ENCODE measurements at places on chromosomes 11 and 22.

DNA sequence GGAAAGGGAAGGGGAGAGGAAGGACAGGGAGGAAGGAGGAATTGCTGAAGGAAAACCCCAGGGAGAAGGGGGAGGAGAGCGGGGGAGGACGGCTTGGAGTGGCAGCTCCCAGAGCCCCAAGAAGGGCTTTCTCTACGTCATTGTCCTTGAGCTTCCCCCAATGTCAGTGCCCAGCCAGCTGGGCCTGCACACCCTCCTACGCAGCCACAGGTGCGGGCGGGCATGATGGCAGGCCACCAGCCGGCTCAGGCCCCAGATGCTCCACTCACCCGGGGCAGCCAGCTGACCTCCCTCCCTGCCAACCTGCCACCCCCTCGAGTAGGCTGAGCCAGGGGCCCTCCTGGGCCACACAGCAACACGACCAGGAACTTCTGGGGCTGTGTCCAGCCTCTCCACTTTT, 11.2 kb downstream of the SYT7 start:
- no peak for DNase-seq

DNA sequence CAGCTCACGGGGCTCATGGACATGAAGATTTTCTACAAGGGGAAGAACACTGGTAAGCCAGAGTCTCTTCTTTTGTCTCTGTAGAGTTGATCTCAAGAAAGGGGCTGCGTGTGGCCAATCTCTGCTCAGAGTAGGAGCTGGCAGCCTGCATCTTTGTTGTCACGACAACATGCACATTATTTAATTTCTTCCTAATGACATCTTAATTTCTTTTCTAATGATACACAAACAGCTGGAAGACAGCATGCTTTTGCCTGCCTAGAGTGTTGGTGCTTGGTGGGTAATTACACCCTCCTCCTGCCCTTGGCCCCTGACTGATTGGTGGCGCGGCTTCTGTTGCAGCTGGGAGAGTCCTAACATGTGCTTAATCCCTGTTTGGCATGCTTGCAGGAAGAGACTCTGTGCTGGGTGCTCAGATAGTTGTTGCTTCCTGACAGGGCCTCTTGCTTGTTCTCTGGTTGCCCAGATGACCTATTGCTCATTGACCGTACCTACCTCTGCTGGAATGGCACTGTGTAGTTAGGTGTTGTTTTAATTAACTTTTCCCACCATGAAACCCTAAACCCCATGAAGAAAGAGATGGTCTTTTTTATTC, 106.9 kb upstream of the SORL1-AS1 start:
- DNase-seq, result no peak

DNA sequence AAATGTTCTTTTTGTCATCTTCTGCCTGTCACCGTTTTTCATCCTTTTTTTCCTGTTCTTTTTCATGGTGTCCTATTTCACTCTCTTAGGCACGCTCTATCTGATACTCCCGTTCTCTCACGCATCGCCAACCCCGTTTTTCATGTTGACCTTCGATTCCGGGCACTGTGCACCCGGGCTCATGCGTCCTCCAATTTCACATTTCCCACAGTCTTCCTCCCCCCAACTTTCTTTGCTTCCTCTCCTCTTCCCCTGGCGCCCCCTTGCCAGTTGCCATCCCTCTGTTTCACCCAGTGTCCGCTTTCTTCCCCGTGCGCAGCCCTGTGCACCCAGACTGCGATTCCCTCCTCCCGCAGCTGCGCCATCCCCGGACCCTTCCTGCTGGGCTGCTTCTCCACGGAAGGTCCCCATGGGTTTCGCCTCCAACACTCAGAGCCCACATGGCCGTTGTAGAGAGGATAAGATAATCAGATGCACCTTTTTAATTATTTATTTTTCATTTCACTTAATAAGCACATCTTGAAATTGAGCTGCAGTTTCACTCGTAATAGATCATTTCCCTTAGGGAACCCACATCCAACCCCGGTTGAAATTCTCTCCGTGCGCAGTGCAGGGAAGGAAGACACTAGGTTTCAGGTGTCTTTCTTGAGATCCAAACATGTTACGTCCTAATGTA, 791.1 kb downstream of the NTM start:
- no peak for DNase-seq

DNA sequence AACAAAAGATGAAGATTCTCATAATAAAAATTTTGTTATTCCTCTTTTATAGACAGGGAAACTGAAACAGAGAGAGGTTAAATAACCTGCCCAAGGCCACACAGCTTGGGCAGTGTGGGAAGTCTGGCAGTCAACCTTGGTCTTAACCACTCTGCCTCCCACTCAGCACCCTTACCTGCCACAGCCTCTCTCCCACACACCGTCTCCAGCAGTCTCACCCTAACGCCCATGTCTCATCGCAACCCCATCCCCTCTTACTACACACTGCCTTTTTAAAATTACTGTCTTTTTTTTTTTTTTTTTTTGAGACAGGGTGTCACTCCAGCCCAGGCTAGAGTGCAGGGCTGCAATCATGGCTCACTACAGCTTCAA, 25.0 kb downstream of the ARRB1 start:
- DNase-seq, result no peak

DNA sequence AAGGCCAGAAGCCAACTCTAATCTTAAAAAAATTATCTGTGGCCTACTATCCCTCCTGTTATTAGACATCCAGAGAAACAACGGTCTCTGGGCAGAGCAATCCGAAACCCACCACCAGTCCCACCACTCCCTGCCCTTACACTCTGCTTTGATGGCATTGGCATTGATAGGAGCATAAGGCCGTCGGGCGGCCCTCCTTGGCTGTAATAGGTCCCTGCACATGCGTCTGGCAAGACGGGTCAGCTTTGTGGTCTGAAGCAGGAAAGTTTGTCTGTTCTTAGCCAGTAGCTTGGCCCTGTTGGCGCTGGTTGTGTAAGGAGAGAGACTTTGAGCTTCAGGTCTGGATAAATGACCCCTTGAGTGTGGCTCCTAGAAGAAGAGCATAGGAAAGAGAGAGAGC, 3.8 kb upstream of the TUT1 start:
- DNase-seq, result no peak

GRCh38 chr11:33013755-33014154, 1.9 kb upstream of the DEPDC7 start:
- DNase-seq, result no peak

- peak; percentile 86 for DNase-seq
These were observed at the start of gene BLID for GRCh38 chr11:122115524-122116379. TSS of gene BLID (minus strand) at chr11:122116215. CDS start at chr11:122115922, 293 bp downstream.

DNA sequence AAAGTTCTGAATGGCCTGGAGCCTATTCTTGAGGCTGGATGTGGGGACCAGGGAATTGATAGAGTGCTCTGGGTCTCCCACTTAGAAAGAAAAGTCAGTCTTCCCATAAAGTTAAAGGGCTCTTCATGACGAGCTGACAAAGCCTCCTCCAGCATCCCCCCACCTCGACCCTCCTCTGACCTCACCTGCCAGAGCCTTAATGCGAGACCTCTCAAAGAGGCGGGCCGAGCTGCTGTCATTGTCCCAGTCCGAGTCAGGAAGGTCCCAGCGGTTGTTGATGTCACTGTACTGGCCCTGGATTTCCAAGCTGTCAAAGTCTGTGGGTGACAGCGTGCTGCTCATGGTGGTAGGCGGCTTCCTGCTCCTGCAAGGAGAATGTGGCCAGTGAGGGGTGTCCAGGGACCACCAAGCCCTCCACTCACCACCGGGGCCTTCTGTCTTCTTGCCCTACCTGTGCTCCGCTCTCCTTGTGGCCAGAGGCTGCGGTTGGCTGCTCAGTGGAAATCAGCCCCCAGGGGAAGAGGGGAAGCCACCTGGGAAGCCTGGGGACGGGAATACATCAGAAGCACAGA, 8.0 kb downstream of the SPTBN2 start:
- DNase-seq, result no peak

GRCh38 chr22:30150212-30150611, 69.9 kb downstream of the HORMAD2 start:
- DNase-seq, result no peak

- DNase-seq, result no peak
These were observed 400.0 kb downstream of the SOX6 start for GRCh38 chr11:15956302-15956701.

- DNase-seq, result no peak
These were observed 59.8 kb upstream of the CD82 start for GRCh38 chr11:44505581-44506054.

GRCh38 chr11:71466358-71466757, 13.4 kb downstream of the NADSYN1 start:
- no peak for DNase-seq

DNA sequence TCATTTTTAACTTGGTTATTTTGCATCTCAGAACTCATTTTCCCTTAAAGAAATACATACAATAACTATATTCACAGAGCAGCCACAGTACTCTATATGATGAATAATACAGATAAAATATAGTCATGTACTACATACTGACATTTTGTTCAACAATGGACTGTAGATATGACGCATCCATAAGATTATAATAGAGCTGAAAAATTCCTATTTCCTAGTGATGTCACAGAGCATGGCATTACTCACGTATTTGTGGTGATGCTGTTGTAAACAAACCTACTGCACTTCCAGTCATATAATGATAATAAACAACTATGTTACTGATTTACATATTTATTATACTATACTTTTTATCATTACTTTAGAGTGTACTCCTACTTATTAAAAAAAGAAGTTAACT, 38.7 kb downstream of the NARS2 start:
- DNase-seq, result no peak

DNA sequence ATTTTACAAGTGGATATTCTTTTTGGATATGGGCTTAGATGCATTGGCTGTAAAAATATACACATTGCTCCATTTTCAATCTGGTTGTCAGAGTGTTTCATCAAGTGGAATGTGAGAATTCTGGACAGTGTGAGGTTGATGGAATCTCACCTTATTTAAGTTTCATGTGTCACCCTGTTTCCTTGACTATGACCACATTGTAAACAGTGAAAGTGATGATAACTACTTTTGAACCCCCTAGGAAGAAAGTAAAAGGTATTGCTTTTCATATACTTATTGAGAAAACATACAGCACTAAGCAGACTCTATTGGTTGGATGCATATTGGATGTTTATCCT, 490.5 kb upstream of the RAG2 start:
- DNase-seq, result no peak

- DNase-seq, result no peak
These were observed 54.1 kb upstream of the SLC36A4 start for GRCh38 chr11:93251922-93252321.

DNA sequence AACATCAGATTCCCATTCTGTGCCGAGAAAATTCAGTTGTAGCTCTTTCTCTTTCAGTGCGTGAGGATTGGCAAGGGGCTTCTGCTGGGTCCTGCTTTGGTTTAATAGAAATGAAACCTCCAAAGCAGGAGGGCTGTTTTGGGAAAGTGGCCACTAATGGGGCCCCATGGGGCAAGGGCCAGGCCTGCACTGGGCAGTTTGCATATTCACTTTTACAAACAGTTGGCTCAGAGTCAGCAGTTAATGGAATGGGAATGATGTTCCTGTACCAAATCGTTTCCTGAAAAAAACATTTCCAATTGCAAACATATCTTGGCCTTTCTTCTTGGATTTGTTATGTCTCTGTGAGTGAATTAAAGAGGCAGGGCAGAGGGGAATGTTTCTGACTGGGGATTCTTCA, 92.1 kb downstream of the PARVA start:
- no peak for DNase-seq

- DNase-seq, result no peak
These were observed 1.2 kb downstream of the MAJIN start for GRCh38 chr11:64970731-64971151.

DNA sequence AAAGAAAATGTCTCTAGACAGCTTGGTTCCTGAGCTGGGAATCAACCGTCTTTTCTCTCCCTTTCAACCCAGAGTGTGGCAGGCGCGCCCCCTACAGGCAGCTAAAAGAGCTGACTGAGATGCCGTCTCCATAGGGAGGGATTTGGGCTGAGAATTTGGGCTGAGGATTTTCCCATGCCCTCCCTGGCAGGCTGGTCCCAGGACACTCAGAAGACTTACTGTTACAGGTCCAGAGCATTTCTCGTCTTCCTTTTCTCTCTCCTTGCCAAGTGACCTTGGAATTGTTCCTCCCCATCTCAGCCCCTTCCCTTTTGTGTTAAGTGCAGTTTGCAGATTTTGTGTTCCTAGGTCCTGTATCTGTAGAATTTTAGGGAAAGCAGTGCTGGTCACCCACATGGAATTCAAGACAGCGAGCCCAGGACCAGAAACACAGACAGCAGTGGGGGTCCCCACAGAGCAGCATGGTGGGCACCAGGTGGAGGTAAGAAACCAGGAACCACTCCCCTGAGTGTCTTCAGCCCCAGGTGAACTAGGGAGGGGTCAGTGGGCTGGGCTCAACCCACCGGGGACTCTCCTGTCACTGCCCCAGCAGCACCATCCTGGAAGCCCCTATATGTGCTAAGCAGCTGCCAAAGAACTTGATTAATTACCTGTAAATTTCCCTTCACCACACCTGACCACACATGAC, 9.9 kb upstream of the IGLL5 start:
- peak; percentile 36 for DNase-seq

DNA sequence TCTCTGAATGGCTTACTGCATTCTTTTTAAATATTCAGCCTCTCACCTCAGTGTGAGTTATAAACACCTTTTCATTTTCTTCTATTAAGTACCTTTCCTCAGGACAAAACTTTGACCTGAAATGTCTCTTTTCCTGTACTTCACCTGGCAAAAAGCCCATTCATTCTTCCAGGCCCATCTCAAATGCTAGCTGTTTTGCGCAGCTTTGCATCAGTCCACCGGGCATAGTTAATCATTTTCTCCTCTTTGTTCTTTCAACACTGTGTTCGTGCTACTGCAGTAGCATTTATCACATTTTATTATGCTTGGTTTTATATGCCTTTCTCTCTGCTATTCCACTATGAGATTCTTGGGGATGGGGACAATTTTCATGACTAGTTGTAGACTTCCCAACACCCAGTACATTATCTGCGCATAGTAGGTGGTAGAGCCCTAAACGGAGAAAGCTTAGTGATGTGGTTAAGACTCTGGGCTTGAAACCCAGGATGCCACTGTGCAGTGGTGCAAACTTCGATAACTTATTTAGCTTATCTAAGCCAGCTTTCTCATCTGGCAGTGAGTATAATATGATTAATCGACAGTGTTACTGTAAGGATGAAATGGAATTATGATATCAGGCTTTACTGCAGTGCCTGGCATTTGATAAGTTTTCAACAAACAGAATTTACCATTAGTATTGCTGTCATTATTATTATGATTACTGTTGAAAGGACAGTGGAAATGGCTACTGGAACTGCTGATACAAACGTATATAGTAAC, 695.7 kb downstream of the NELL1 start:
- no peak for DNase-seq

DNA sequence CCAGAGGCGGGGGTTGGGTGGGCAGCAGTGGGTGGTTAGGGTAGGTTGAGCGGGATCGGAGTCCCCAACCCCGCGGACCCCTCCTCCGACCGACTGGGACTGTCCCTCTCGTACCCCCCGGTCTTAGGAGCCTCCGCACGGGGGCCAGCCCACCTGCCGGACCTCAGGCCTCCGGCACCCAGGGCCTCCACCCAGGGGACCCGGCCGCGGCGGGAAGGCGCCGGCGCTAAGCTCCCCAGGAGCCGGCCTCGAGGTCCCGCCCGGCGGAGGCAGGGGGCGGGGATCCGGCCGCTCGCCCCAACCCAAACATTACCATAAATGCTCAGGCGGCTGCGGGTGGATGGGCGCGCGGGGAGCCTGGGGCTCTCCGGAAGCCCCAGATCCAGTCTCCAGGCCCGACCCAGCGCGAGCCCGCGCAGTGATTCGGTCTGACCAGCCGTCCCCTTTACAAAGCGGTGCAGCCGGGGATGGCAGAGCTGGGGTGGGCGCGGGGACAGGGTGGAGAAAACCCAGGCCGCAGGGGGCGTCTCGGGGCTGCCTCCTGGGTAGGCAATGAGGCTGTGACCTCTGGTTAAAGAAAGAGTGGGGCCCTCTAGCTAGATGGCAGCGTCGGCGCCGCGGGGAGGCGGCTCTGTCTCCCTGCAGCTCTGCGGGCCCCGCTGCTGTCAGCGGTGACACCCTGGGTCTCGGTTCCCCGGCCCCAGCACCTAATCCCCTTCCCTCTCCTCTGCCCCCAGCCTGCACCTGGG, 4.0 kb upstream of the MCAM start:
- no peak for DNase-seq
